Stimulated activated CD8-positive, alpha-beta memory T cell treated with anti-CD3 and anti-CD28 coated beads, Interleukin-4, amount 100 ng/mL, for 4 hours (primary cell): ENCODE measurements at places on chromosomes 5 and 9.

GRCh38 chr5:2748861-2749513, 2.5 kb downstream of the IRX2 start:
- no peak for DNase-seq

GRCh38 chr5:132016721-132017250, 5.3 kb upstream of the ACSL6 start:
- DNase-seq = no peak

DNA sequence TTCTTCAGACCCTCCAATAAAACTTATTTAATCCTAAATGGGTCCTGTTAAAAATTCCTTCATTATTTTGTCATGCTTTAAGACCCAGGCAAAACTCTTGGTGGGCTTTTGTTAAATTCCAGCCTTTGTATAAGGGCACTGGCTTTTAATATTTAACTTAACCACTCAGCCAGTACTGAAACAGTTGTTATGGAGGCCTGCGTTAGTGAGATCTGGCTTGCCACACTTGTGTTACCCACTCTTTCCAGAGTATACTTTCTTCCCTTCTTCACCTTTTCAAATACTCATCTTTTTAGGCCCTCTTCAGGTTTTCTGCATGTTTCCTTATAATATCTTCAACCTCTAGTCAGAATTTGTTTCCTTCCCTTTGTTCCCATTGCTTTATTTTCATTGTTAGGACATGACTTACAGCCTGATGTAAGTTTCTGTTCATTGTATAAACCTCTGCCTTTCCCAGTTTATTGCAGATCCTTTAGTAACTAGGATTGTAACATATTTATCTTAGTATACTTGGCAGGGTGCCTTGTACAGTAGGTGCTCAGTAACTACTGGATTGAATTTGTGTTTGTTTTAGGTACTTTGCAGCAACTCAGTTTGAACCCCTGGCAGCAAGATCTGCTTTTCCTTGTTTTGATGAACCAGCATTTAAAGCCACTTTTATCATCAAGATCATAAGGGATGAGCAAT, 48.8 kb downstream of the LNPEP start:
- no peak for DNase-seq

DNA sequence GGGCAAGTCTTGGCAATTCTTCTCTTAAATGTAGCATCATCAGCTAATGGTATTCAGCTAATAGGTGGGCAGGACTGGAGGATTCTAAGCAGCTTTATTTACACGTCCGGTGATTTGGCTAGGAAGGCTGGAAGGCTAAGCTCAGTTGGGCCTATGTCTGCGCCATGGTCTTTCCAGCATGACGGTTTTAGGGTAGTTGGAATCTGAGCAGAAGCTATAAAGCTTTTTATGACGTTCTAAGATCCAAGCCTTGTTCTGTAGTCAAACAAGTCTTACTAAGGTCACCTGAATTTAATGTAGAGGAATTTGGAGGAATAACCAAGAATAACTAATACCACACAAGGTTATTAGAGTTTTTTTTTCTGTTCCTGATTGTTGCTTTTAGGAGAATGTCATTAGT, 66.2 kb downstream of the CDC42SE2 start:
- no peak for DNase-seq

- no peak for DNase-seq
These were observed 130.9 kb downstream of the C9orf50 start for GRCh38 chr9:129489838-129490582.

GRCh38 chr5:65825408-65826328, 100.7 kb upstream of the ERBIN start:
- DNase-seq = no peak
